Body of pancreas (tissue), 4 donors: ENCODE measurements at places on chromosomes 2 and 18. TPM values are rescaled to one million over a fixed set of nuclear protein-coding genes. Genes with fewer than 3 reads are reported as not detected.

- H3K27me3 ChIP-seq = no peaks in the 10 kb centered on the region
- H3K27ac ChIP-seq = no peak overlapping the region
- DNase-seq = no peak
- H3K36me3 ChIP-seq = no peaks in the 10 kb centered on the region
- no peaks in the 10 kb centered on the region for H3K4me1 ChIP-seq
These were observed 336.6 kb upstream of the MYT1L start for GRCh38 chr2:2667690-2668089.

GRCh38 chr18:76386886-76387285, 108.2 kb downstream of the ZNF516 start:
- H3K36me3 ChIP-seq = no peaks in the 10 kb centered on the region
- no peak for DNase-seq
- H3K4me3 ChIP-seq = no peak overlapping the region
- H3K4me1 ChIP-seq = peaks cover 7% of the 10 kb centered on the region
- no peak overlapping the region for H3K27ac ChIP-seq

Gene TXNDC2
- not detected for total RNA-seq

DNA sequence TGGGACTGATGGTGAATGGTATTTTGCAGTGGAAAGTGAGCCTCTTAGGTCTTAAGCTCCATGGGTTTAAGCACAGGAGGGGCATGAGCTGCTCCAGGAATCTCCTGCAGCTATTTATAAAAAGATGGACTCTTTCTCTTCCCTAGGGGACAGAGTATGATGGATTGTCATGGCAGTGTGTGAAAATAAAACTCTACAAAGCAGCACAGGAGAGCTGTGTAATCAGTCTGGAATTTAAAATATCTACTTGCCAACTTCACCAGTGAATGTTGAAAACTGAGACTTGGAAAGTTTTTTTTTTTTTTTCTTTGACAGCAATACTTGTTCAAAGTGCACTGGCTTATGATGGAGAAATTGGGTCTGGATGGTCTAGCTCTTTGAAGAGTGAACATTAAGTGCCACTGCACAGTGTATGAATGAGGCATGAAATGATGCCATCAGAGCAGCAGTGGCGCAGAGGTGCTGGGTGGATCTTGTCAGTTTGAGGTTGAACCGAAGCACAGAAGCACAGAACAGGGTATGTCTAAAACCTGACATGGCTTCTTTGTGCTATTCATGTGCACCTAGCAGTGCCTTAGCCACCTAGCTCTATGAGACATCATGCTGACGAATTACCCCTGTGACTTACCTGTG, 245.4 kb downstream of the PTPRM start:
- H3K27ac ChIP-seq = no peak overlapping the region
- H3K36me3 ChIP-seq = no peaks in the 10 kb centered on the region
- no peak overlapping the region for H3K4me3 ChIP-seq
- DNase-seq = no peak
- peaks cover 5% of the 10 kb centered on the region for H3K4me1 ChIP-seq

GRCh38 chr2:218962859-218963492, 3.5 kb downstream of the CDK5R2 start:
- H3K4me3 ChIP-seq = no peak overlapping the region
- H3K27ac ChIP-seq = no peak overlapping the region
- H3K27me3 ChIP-seq = peaks cover 48% of the 10 kb centered on the region
- DNase-seq = peak; percentile 68
- no peaks in the 10 kb centered on the region for H3K36me3 ChIP-seq

DNA sequence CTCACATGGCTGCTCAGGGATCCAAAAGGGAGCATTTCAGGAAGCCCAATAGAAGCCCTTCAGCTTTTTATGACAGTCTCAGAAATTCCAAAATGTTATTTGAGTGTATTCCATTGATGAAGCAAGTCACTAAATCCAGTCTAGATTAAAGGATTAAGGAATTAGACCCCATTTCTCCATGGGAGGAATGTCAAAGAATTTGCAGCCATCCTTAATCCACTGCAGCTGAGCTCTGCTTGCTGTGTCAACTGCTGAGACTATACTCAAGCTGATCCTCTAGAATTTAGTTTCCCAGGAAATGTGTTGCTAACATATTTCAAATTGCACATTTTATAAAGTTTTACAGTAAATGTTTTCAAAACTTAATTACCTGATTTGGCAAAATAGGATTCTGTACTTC, 28.4 kb upstream of the C2orf69 start:
- no peak overlapping the region for H3K4me3 ChIP-seq
- no peaks in the 10 kb centered on the region for H3K27me3 ChIP-seq
- no peaks in the 10 kb centered on the region for H3K36me3 ChIP-seq

DNA sequence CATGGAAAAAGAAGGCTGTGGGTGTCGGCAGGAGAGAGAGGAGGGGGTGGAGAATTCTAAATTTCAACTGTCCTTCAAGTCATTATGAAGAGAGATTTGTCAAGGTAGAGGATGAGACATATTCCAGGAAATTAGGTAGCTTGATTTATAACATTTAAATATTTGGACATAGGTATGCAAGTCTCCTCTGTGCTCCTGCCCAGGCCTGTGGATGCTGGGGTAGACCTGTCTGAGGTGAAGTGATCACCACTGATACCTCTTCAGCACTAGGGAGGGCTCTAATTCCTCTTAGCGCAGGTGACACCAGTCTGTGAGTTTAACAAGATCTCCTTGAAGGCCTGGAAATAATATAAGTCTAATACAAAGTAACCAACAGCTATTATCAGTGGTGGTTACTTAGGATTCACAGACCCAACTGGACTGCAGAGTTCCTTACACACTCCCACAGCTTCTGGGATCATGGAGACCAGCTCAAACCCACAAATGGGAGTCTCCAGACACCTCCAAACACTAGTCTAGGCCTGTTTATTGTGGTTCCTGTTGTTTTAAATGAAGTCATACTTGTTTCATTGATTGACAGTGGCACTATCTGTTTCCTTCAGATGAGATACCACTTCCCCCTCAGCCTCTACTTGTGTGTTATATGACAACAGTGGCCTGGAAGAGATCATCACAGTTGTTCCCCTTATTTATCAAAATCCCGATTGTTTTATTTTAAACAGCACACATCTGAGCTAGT, 104.1 kb upstream of the ITPRID2 start:
- H3K27ac ChIP-seq = no peak overlapping the region
- H3K36me3 ChIP-seq = no peaks in the 10 kb centered on the region
- no peak overlapping the region for H3K4me3 ChIP-seq

DNA sequence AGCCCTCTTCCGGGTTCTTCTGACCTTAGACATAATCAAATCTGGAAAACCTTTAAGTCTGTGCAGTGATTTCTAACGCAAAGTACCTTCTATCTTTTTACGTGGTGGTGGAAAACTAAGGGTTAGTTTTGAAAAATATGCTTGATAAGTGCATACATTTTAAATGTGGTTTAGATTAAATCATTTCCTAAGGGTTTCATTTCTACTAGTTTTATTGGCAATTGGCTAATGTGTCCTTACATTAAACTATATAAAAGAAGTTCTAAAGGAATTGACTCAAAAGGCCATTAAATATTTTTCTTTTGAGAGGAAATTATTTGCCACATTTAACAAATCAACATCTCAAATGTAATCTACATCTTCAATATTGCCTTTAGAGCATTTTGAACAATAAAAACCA, 268.3 kb upstream of the THUMPD2 start:
- H3K4me1 ChIP-seq = no peaks in the 10 kb centered on the region
- H3K4me3 ChIP-seq = no peak overlapping the region
- H3K27me3 ChIP-seq = no peaks in the 10 kb centered on the region
- H3K27ac ChIP-seq = no peak overlapping the region
- H3K36me3 ChIP-seq = no peaks in the 10 kb centered on the region

DNA sequence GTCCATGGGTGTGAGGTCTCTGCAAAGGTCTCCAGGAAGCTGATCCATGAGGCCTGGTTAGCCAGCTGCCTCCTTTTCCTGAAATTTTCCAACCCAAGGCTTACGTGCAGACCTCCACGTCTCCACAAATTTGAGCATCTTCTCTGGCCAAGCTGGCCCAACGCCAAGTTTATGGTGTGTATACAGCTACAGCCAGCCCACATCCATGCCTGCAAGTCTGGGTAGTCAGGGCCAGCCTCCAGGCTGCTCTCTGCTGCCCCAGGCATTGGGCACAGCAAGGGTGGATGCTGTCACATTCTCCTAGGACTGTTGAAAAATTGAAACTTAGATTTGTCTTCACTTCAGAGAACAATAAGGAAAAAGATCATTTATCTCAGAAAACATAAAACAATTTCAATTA, 525.5 kb upstream of the CHAC2 start:
- no peak overlapping the region for H3K4me3 ChIP-seq
- H3K36me3 ChIP-seq = no peaks in the 10 kb centered on the region
- no peaks in the 10 kb centered on the region for H3K4me1 ChIP-seq

DNA sequence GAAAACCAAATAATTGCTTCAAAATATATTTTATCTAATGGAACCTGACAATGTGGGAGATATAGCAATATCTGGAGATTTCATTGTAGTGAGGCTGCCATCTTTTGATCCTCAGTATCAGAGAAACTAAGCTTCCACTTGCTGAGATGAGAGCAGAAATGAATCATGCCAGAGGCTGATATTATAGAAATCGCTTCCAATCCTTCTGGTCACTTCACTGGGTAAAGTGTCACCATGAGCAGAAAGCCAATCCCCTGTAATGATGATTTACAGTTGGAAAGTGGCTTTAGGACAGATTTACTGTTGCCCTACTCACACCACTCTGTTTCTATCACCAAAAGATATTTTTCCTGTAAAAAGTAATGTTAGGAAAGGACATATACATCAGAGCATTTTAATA, 365.0 kb upstream of the VRK2 start:
- no peaks in the 10 kb centered on the region for H3K36me3 ChIP-seq
- no peak overlapping the region for H3K4me3 ChIP-seq
- no peaks in the 10 kb centered on the region for H3K27me3 ChIP-seq
- no peak for DNase-seq
- H3K4me1 ChIP-seq = no peaks in the 10 kb centered on the region

DNA sequence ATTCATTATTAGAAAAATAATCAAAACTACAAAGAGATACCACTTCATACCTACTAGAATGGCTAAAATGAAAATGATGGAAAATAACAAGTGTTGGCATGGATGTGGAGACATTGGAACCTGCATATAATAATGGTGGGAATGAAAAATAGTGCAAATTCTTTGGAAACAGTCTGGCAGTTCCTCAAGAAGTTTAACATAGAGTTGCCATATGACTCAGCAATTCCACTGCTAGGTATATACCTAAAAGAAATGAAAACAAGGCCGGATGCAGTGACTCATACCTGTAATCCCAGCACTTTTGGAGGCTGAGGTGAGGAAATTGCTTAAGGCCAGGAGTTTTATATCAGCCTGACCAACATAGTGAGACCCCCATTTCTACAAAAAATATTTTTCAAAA, 41.6 kb upstream of the ACYP2 start:
- H3K4me1 ChIP-seq = peaks cover 14% of the 10 kb centered on the region
- DNase-seq = no peak
- H3K27ac ChIP-seq = no peak overlapping the region

Gene PROKR1
- total RNA-seq = not detected

DNA sequence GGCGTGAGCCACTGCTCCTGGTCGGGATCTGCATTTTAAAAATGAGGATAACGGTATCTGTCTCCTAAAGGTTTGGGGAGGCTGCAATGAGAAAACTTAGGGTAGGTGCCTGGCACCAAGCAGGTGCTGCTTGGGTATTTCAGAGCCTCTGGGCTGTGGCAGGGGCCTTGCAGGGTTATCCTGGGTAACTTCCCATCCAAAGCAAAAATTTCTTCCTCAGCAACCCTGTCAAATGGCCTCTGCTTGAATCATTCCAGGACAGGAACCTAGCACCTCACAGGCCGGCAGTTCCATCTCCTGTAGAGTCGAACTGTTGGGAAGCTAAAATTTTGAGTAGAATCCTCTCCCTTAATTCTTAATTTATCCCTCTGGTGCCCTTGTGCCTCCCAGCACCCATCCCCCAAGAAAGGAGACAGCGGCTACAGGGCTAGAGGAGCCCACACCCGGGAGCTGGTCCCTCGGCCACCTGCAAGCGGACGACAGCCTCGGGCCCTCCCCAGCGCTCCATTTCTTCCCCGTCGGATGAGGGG, 868 bp downstream of the CGREF1 start:
- peaks cover 12% of the 10 kb centered on the region for H3K27me3 ChIP-seq
- no peak for DNase-seq
- H3K36me3 ChIP-seq = no peaks in the 10 kb centered on the region
- peaks cover 15% of the 10 kb centered on the region for H3K4me1 ChIP-seq

DNA sequence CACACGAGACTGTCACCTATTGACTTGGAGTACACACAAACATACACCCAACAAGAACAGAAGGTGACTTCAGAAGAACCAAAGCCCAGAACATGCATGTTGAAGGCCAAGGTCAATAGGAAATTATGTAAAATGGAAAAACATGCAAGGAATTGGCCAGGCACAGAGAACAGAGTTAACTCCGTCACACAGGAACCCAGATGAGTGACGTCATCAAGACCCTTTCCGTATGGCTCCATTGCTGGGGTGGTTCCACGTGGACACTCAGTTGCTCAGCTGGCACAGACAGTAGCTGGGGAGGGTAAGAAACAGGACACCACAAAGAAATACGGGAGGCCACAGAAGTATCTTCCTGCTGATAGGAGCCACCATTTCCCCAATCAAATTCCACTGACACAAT, 18.4 kb downstream of the SOX11 start:
- no peaks in the 10 kb centered on the region for H3K36me3 ChIP-seq
- no peak for DNase-seq
- no peak overlapping the region for H3K4me3 ChIP-seq
- H3K4me1 ChIP-seq = no peaks in the 10 kb centered on the region

DNA sequence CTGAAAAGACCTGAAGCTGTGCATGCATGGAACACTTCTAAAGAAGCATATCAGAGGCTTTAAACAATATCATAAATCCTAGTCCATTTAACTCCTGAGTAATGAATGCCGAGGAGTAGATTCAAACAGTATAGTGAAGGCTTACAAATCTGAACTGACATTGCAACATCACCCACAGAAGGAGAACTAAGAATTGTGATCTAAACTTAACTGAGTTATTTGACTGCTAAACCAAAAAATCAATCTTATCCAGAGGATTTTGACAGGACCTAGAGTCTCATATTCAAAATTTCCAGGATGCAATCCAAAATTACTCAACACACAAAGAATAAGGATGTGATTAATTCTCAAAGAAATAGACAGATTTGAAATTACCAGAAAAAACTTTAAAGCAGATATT, 181.0 kb downstream of the SLC39A10 start:
- H3K4me1 ChIP-seq = no peaks in the 10 kb centered on the region
- H3K36me3 ChIP-seq = no peaks in the 10 kb centered on the region
- H3K4me3 ChIP-seq = no peak overlapping the region
- DNase-seq = no peak
- no peaks in the 10 kb centered on the region for H3K27me3 ChIP-seq

DNA sequence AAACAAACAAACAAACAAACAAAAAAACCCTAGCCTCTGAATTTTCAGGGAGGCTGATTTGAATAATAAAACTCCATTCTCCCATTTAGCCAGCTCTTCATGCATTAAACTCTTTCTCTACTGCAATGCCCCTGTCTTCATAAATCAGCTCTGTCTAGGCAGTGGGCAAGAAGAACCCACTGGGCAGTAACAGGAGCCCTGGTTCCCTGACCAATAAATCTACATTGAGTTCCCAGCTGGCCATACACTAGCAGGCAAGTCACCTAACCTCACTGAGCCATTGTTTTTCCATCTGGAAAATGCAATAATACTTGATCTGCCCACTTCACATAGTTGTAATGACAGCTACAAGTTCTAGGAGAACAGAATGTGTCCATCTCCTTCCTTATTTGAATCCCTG, 57.6 kb upstream of the YPEL5 start:
- DNase-seq = no peak
- no peaks in the 10 kb centered on the region for H3K27me3 ChIP-seq
- no peak overlapping the region for H3K27ac ChIP-seq
- no peak overlapping the region for H3K4me3 ChIP-seq
- H3K4me1 ChIP-seq = no peaks in the 10 kb centered on the region

Gene MCFD2
- 42.2 TPM for total RNA-seq

Gene CPLX4
- not detected for total RNA-seq

GRCh38 chr2:206289391-206289790, 14.9 kb downstream of the ZDBF2 start:
- no peaks in the 10 kb centered on the region for H3K27me3 ChIP-seq
- no peak overlapping the region for H3K4me3 ChIP-seq
- no peak for DNase-seq
- no peaks in the 10 kb centered on the region for H3K4me1 ChIP-seq
- no peaks in the 10 kb centered on the region for H3K36me3 ChIP-seq
